ENCODE measurements at places on chromosomes 7 and 10.
A peak's percentile ranks its signal among the peaks of the same experiment; 100 is the strongest.

- no peak for DNase-seq
Observed at GRCh38 chr7:70097645-70098044, 499.4 kb downstream of the AUTS2 start.

DNA sequence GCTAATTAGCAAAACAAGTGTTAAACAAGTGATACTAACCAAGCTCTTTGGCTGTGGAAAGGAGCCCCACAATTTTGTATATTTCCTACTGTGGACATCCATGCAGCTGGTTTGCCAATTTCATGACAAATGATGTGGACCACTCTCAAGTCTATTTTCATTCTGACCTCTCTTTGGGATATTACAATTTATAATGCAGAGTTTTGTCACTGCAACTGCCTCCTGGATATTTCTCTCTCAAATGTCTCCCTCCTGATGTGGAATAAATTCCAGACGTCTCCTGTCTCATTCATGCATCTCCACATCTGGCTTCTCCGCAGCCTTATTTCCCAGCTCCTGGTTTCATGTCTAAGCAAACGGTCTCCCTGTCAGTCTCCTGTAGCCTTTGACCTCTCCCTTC is 80.6 kb upstream of the RHEB start:
- DNase-seq, result no peak

DNA sequence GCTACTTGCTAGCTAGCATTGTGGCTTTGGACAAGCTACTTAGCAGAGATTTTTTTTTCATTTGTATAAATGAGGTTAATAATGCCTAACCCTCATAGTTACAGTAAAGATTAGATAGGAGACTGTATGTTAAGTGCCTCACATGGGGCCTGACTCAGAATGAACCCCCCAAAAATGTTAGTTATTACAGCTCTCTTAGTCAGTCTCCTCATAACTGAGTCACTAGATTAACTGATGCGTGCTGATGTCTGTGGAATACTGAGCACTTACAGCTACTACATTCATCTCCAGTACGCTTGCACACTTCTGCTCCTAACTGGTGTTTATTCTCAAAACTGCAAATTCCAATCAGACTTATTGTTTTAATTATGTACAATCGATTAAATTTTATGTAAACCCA is 315.3 kb downstream of the SNX13 start:
- DNase-seq, result peak; percentile 94

GRCh38 chr7:116924741-116925140 is 28.6 kb upstream of the ST7 start:
- peak; percentile 15 for DNase-seq

GRCh38 chr10:107451047-107451446 is 286.5 kb upstream of the SORCS1 start:
- no peak for DNase-seq

GRCh38 chr7:92436612-92437445 is 10.5 kb upstream of the GATAD1 start:
- DNase-seq, result no peak

DNA sequence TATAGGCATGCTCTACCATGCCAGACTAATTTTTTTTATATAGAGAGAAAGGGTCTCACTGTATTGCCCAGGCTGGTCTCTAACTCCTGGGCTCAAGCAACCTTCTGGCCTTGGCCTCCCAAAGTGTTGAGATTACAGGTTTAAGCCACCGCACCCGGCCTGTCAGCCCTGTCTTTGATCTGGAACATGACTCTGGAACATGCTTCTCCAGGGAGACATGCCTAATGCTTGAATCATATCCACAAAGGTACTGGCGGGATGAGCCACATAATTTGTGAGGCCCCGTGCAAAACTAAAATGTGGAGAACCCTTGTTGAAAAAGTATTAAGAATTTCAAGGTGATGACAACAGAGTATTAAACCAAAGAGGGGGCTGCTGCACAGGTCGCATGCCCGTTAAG is 282.8 kb downstream of the ARHGAP12 start:
- DNase-seq, result peak; percentile 43

DNA sequence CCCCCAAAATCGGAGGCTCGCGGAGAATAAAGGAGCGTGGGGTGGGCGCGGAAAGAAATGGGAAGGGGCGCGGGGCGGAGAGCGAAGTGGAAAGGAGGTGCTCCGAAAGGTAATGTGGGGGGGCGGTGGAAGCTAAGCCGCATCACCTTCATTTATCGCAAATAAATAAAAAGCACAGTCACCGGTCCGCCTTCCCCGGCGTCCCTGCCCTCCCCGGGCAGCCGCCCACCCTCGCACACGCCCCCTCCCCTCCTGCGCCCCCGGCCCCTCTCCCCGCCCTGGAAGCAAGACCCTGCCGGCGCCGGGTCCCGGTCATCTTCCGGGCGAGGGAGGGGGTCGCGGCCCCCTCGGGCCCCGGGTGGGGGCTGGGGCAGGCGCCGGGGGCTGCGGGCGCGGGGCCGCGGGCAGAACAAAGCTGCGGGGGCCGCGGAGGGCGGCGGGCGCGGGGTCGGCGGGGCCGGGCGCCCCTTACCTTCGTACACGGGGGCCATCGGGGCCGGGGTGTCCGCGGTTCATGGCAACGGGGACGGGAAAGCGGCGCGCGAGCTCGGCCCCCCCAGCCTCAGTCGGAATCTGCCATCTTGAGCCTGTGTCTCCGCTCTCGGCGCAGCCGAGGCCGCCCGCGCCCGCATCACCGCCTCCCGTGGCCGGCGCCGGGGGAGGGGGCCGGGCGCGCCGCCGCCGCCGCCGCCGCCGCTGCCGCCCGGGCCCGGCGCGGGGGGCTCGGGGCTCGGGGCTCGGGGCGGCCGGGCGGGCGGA is 486 bp downstream of the HIPK2 start:
- peak; percentile 20 for DNase-seq

- peak; percentile 73 for DNase-seq
Observed at GRCh38 chr10:108360187-108360586, 1195.7 kb upstream of the SORCS1 start.

- no peak for DNase-seq
Observed at GRCh38 chr7:54663603-54664234, 95.3 kb downstream of the SEC61G start.

DNA sequence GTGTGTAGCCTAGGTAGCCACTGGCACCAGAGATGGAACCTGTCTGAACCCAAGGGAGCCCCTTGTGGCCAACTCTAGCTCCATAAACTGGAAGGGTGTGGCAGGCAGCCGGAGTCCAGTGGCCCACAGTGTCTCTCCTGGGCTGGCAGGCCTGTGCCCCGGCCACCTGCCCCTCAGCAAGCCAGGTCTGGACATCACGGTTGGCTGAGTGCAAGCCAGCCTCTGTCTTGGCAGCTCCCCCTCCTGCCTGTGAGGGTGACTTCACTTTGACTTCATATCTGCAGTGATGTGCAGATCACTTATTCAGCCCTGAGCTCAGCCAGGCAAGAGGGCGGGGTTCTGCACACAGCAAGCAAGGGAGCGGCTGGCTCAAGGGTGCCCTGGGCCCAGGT is 1.3 kb upstream of the RET start:
- no peak for DNase-seq

GRCh38 chr10:78541481-78542140 is 507.9 kb downstream of the RPS24 start:
- DNase-seq, result peak; percentile 61

DNA sequence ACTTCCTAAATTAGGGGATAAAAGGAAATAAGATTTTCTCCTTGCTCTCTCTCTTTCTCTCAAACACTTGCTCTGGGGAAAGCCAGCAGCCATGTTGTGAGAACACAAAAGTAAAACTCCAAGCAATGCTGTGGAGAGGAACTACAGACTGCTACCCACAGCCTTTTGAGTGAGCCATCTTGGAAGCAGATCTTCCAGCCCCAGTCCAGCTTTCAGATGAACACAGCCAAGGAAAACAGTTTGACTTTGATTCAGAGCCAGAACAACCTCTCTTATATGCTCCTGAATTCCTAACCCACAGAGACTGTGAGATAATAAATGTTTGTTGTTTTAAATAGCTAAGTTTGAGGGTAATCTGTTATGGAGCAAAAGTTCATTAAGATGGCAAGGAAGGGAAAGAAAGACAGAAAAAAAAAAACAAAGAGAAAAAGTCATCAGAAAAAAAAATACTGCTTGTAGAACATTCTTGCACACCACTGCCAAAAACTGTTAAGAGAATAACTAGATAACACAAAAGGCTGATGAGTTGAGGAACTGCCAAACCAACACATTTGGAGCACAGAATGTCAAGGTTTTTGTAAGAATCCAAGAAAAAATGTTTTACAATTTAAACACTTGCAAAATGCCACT is 20.9 kb upstream of the PRKAR2B start:
- DNase-seq, result no peak

- peak; percentile 64 for DNase-seq
Observed at GRCh38 chr7:91156316-91157185, 107.7 kb upstream of the FZD1 start.

DNA sequence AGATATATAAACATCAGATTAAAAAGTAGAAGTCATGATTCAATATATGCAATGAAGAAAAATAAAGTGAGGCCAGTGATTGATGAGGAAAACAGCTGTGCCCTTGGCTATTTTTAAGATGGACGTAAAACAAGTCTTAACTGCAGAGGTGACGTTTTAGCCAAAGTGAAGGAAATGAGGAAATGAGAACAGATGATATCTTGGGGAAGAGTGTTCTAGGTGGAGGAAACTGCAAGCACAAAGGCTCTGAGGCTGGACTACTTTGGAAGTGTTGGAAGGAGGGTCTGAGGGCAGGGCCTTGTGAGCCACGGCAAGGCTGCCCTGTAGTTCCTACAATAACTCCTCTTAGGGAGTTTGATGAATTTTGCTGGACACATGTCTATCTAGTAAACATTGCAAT is 140.5 kb upstream of the AKR1E2 start:
- DNase-seq, result no peak

GRCh38 chr10:56123247-56123646 is 237.8 kb downstream of the ZWINT start:
- no peak for DNase-seq

GRCh38 chr7:155795951-155796350 is 16.3 kb downstream of the SHH start:
- no peak for DNase-seq

- DNase-seq, result no peak
Observed at GRCh38 chr7:134996097-134996550, 9.8 kb downstream of the AGBL3 start.

DNA sequence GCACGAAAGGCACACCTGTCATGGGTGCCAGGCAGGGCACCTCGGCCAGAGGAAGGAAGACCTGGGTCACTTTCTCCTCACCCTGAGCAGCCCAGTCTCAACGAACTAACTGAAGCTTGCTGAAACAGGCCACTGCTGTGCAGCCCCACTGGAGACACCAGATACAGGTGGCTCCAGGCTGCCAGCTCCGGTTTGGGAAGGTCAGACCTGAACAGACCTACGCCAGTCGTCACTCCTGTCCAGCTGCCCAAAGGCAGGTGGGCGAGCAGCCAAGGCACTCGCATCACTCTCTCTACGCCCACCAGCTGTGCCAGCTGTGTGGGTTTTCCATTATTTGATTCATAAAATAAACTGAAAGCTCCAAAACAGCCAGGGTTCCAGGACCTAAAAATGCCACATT is 256.1 kb downstream of the ZMYND11 start:
- no peak for DNase-seq

GRCh38 chr10:63480237-63480636 is 14.5 kb upstream of the JMJD1C start:
- DNase-seq, result no peak

GRCh38 chr10:33190406-33190805 is 144.1 kb downstream of the NRP1 start:
- DNase-seq, result no peak

DNA sequence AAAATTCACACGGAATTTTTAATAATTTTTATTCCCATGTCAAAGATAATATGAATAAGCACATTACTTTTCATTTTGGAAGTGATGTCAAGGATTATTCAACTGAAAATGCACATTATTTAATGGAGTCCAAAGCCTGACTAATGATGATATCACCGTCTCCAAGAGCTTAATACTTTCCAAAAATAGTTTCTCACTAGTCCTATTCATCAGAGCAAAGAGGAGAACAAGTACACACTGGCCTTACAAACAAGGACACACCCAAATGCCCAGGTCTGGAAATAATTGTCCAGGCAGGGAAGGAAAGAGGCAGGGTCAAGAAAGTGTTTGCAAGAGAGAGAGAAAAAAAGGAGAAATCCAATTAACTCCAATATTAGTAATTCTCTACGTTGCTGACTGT is 216.8 kb upstream of the CCDC6 start:
- DNase-seq, result peak; percentile 77

- no peak for DNase-seq
Observed at GRCh38 chr7:49670991-49671390, 102.4 kb upstream of the VWC2 start.

DNA sequence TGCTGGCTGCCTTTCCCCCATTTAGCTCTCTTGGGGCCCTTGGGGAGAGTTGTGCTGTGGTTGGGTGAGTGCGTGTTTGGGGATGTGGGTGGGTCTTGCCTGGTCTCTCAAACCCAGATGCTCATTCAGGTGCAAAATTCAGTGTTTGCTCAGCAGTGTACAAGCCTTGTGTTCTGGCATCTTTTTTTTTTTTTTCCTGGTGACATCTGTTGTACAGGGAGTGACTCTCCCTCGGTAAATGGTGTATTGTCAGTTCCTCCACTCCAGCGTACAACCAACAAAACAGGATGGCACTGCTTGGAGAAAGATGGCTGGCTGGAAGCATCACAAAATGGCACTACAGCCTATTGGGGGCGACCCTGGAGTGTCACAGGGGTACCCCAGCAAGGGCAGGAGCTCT is 75.5 kb downstream of the LRMDA start:
- no peak for DNase-seq

- DNase-seq, result no peak
Observed at GRCh38 chr10:104028823-104029520, 56.7 kb downstream of the COL17A1 start.

GRCh38 chr10:92208157-92208720 is 82.6 kb downstream of the CPEB3 start:
- DNase-seq, result no peak

DNA sequence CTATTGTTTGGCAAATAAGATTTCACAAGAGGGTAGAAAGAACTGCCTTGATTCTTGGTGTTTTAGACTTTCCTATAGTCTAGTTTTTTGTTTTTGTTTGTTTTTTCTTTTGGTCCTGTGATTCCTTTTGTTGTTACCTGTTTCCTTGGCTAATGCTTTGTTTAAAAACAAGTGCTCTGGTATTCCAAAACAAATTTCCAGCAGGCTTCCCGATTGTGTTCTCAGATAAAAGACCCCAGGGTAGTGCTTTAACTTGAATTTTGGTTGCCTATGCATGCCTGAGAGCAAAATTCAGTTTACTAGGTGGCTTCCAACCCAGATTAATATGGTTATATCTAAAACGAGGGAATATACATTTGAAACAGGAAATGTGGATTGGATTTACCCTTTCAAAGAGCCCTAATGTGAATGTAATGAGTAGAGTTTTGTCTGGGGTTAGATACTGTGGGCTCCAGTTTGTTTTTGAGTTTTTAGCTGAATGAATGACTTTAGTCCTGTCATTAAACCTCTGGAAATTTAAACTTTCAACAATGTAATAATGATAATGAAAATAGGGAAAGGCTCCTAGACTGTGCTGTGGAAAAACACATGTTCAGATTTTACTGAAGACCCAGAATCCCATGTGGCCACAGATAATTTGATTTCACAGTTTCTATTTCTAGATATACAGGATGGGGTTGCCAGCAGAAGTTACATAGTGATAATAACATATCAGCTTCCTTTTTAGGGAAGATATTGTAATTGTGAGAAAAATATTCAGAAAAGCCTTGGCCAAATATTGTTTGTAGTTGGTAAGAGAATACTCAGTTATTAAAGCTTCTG is 23.9 kb downstream of the AUTS2 start:
- no peak for DNase-seq

GRCh38 chr7:127177156-127177555 is 75.6 kb downstream of the GRM8 start:
- DNase-seq, result no peak

Measured in fibroblast of skin of right quadriceps (primary cell).